Tibial nerve (tissue), 4 donors: ENCODE measurements at places on chromosomes 2 and 18. TPM values are rescaled to one million over a fixed set of nuclear protein-coding genes. Genes with fewer than 3 reads are reported as not detected.

GRCh38 chr2:215966951-215967350, 46.4 kb downstream of the MREG start:
- DNase-seq = no peak

- no peak for DNase-seq
Measured at GRCh38 chr2:54638103-54638502, 85.4 kb upstream of the EML6 start.

DNA sequence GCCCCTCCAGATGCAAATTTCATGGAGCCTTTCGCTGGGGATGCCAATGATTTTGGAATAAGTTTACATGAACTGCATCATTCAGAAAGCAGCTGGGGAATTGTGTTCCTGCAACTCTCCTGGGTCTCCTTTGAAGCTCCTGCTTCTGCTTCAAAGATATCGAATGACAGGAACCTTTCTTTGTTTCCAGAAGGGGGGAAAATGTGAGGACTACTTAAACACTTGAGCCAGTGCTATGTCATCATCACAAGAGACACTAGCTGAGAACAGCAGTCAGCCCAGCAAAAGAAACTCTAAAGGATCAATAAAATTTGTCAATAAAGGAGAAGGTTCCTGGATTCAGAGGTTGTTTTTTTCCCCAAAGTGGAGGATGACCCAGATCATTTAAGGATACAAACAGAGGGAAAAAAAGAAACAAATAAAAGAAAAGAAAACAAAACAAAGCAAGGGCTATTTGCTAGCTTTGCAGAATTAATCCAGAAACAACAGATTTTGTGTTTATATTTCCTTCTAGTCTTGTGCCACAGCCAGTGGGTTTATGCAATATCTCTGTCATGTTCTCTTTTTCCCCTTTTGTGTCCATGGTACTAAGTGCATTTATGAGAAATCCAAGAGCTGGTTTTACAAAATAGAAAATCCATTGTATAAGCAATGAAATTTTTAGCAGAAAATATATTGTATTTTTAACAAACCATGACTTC, 463.7 kb downstream of the CDH2 start:
- DNase-seq = no peak

- no peak for DNase-seq
Measured at GRCh38 chr2:21165350-21165749, 41.6 kb downstream of the TDRD15 start.

GRCh38 chr2:68862889-68863288, 8.3 kb downstream of the BMP10 start:
- DNase-seq = no peak

GRCh38 chr2:197606180-197606579, 69.2 kb downstream of the RFTN2 start:
- DNase-seq = no peak

DNA sequence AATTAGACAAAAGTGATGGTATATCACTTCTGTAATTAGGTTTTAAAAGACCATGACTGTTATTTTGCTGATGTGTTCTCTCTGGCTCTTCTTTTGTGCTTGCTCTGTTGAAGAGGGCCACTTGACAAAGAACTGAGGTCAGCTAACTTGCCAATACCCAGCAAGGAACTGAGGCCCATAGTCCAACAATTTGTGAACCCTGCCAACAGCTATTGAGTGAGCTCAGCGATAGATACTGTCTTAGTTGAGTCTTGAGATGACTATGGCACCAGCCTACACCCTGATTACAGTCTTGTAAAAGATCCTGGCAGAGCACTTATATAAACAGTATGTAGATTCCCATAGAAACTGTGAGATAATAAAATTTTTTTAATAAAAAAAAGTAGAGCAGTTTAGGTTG, 103.0 kb downstream of the BMPR2 start:
- no peak for DNase-seq

DNA sequence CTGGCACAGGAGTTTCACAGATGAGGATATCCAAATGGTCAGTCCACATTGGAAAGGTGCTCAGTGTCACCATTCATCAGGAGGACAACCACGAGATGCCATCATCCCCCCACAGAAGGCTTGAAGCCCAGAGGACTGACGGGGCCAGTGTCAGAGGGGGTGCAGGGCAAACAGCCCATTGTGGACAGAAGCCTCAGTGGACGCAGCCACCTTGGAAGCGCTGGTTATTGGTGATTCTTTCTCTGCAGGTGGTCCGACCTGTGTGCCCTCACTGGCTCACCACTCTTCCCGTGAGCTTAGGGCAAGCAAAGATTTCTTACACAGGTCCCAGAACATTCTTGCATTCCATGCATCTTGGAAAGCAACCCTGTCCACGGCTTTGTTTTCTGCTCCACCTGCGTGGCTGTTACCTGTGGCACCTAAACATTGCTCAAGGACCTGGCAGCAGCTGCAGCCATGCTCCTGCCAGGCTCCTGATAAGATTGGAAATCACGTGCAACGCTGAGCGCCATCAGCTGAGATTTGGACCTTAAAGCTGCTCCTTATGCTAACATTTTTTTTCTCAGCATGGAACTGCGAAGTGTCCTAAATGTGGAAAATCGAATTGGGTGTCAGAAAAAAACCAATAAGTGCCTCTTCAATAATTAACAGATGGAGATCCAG, 110.9 kb upstream of the CTDP1 start:
- no peak for DNase-seq

DNA sequence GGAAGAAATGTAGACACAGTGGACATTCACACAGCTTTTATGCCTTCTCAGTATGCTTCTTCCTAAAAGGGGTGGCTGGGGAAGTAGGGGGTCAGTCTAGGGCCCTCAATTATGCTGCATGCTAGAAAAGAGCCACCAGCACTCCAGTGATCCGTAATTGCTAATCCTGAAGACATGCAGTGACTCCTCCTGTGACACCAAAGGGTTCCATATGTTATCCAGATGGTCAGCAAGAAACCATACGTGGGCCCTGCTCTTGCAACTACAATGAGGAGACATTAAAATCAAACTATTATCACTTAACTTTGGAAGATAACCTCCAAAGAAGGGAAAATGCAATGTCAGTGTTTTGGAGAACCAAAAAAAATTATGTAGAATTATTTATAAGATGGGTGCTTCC, 143.4 kb upstream of the LYPD1 start:
- no peak for DNase-seq

GRCh38 chr18:48020337-48021250, 90.1 kb upstream of the SMAD2 start:
- no peak for DNase-seq

GRCh38 chr2:124395961-124396360, 370.9 kb downstream of the CNTNAP5 start:
- DNase-seq = no peak

DNA sequence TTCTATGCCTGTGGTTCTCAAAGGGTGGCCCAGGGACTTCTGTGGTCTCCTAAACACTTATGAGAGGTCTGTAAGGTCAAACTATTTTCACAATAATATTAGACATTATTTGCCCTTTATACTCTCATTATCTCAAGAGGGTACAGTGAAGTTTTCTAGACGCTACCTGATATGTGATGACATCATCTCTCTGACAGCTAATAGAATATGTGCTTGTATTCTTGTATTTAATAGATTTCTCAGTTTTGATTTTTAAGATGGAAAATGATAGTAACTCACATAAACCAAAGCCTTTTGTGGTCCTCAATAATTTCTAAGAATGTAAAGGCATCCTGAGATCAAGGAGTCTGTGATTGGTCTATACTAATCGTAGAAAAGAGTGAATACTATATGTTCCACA, 265.1 kb downstream of the ZNF521 start:
- DNase-seq = no peak

- no peak for DNase-seq
Measured at GRCh38 chr2:102002228-102002627, 10.5 kb downstream of the IL1R2 start.

DNA sequence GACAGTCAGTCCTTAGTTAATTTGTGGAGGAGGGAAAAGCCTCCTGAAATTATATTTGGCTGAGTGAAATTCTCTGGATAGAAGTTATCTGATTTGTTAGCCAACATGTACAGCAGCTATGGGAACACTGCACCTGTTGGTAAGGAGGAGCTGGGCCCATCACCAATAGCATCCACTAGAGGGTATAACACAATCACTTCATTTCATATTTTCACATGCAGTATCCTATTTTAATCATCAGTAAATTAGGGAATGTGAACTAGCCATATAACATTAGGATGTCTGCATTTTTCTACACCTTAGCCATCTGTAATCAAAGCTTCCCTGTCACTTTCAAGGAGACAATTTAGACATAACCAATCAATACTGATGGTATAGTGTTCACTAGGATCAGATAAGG, 818.4 kb upstream of the CDH2 start:
- no peak for DNase-seq

DNA sequence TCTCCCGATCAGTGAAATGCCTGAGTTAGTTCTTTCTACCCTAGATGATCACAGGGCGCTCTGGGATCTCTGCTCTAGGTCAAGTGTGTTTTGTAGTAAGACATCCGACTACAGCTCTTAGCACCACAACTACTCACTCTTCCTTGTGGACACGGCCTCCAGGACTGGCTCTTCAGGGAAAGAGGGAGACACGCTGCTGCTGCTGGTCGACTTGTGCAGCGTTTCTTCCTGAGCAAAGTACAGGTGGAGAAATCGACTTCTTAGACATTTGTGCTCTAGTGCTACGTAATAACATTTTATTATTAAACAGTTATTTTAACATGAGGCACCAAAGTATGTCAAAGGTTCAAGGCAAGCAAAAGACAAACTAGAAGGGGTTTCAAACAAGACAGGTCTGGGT, 57.0 kb downstream of the PRELID3A start:
- DNase-seq = no peak

GRCh38 chr2:145792745-145793144, 1272.8 kb upstream of the ZEB2 start:
- no peak for DNase-seq

GRCh38 chr2:239934571-239935171, 90.5 kb downstream of the NDUFA10 start:
- DNase-seq = peak; percentile 62

DNA sequence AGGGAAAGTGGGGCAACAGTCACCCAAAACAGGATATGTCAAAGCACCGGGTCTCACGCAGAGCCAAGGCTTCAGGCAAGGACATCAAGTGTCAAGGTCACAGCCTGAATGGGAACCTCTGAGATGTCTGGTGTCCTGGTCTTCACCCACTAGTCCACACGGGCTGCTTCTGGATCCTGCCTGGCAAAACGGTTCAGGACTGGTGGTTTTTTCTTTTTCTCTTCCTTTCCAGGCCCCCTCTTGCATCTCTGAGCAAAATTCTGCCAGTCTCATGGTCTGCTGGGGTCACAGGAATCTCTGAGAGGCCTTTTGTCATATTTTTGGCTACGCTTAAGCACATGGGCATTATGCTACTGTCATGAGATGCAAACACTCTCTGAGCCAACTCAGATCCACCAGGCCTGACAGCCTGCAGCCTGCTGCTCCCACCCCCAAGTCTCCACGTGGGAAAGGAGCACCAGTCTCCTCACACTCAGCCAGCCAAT, 518.2 kb upstream of the ZEB2 start:
- DNase-seq = no peak

DNA sequence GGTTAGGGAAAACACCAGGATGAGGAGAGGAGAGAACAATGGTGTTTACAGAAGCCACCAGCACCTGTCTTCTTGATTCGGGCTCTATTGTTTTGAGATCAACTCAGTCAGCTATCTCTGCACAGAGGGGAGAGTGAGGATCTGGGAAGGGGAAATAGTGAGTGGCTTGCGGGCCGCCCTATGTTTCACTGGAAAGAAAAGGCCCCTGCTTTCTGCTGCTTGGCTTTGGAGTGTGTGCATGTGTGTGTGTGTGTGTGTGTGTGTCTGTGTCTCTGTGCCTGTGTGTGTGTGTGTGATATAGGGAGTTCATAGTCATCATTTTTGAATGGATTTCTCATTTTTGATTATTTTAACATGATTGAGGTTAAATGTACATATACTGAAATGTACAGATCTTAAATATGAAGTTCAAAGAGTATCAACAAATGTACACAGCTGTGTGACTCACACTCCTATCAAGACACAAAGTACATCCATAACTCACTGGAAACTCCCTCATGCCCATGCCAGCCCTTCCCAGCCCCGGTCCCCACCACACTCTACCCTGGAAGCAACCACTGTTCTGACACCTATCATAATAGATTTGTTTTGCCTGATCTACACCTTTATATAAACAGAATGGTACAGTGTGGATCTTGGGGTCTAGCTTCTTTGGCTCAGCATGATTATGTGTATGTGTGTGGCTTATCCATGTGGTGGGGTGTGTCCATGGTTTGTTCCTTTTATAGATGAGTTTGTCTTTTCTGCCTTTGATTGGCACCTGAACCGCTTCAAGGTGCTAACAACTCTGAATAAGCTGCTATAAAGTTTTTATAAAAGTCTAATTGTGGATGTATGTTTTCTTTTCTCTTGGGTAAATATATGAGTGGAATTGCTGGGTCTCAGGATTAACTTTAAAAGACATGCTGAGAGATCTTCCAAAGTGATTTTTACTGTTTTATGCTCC, 258.3 kb downstream of the SETBP1 start:
- DNase-seq = no peak

- no peak for DNase-seq
Measured at GRCh38 chr18:63164396-63164795, 155.2 kb downstream of the BCL2 start.

DNA sequence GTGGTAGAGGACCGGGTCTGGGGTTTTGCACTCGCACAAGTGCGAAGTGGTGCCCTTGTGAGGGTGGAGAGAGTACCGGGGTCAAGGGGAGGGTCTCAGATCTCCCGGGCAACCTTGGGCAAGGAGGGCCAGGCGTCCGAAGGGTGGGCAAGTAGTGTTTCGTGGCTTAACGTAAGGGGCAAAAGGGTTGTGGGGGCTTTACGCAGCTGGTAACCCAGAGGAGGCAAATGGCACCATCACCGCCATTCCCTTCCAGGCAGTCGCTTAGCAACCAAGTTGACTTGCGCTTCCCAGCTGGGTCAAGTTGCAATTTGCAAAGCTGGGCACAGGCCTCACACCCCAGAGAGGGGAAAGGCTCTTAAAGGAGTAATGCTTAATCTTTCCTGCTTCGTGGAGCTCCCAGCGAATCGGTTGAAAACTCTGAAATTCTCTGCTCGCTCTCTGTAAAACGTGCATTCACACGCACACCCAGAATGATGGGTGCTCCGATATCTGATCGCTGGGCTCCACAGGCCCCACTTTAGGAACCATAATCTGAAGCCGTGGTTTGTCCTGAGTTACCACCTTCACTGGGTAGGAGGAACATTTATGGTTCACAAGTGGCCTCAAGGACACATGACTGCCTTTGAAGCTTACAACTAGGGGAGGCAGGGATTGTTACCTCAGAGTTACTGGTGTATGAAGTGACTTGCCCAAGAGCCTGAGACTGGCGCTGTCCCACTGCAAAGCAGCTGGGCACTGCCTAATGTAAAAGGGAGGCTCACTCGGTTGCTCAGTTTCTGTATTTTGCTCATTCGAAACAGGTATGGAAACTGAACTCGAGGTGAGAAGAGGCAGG, 127.9 kb downstream of the UXS1 start:
- DNase-seq = no peak

The RGPD4 gene
- total RNA-seq = not detected

The EPAS1 gene
- total RNA-seq = 110 TPM

The C2orf69 gene
- total RNA-seq = 9.3 TPM

The GPAT2 gene
- total RNA-seq = 7.2 TPM

The LYG2 gene
- total RNA-seq = not detected

The MYO5B gene
- total RNA-seq = 13.0 TPM

The KCNJ3 gene
- 31.5 TPM for total RNA-seq

The UCN gene
- total RNA-seq = 14.9 TPM

The C2orf72 gene
- 0.20 TPM for total RNA-seq
